ENCODE measurements at places on chromosomes 7 and 10. TPM values are rescaled to one million over a fixed set of nuclear protein-coding genes. Genes with fewer than 3 reads are reported as not detected.

Gene CHN2
- total RNA-seq, result not detected

Gene ANKRD30A
- not detected for total RNA-seq

Gene KCNIP2
- not detected for total RNA-seq

Gene ANXA8L1
- 0.18 TPM for total RNA-seq

Gene ATP6V1F
- total RNA-seq, result 104 TPM
